ENCODE measurements at places on chromosomes 1 and 21.

DNA sequence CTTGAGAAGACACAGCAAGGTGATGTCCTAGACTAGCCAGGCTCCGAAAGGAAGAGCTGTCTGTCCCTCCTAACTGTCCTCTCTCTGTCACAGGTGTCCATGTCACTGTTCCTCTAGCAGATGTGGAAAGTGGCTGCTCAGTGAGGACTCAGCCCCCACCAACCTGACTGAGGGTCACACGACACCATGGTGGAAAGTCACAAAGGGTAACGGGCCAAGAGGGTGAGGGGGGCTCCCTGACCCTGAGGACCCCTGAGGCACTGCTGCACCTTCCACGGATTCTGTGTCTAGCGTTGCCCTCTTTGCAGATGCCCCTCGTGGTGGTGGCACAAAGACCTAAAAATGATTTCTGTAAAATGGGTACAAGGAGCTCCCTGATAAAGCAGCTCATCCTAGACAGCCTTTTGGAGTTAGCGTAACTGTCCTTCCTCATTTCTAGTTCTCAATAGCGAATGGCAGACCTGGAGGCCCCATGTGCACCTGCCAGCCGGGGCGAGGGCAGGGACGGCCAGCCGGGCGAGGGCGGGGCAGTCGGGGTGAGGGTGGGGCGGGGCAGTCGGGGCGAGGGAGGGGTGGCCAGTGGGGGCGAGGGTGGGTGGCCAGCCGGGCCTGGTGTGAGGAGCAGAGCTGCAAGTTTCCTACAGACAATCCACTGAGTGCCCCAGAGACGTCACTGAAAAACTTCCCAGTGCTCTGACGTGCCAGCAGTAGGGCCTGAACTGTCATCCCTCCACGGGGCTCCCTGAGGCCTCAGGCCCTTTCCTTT lies 23.4 kb downstream of the POFUT2 start:
- no peak for DNase-seq

- no peak for DNase-seq
Measured at GRCh38 chr1:168172250-168172915, 6.4 kb upstream of the TIPRL start.

DNA sequence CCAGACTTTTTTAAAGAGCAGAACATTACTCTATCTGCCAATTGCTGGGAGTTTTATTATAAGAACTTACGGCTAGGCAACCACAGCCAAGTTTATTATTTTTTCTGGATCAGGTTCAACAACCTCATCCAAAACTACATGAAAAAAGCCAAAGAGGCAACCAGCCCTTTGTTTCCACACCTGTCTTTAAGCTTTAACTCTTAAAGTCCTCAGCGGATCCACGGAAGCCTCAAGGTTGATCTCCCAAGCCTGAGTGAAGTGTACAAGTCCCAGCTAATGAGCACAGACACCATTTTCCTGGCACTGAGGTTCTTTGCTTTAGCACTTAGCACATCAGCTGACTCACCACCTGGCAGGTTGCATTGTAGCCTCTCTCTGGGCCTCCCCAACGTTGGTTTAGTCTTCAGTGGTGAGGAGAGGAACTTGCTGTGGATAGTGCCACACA lies 143.1 kb downstream of the TGFBR3 start:
- DNase-seq: no peak

GRCh38 chr1:15848143-15848928 lies 829 bp downstream of the SPEN start:
- peak; percentile 49 for DNase-seq

DNA sequence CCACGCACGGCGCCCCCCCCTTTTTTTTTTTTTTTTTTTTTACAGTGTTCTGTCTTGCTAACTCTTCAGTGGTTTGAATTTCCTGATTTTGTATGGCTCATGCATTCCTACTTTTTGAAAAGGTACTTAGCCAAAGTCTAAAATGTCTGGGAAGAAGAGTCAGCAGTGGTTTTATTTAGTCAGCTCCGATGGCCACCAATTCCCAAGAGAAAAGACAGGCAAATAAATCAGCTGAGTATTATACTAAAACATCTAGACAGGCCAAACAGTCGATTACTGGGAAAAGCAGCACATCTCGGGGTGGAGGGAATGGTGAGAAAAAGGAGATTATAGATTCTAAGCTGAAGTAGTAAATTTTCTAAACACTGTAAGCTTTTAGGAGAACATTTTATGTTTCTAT lies 192.5 kb upstream of the ZRANB2 start:
- no peak for DNase-seq

DNA sequence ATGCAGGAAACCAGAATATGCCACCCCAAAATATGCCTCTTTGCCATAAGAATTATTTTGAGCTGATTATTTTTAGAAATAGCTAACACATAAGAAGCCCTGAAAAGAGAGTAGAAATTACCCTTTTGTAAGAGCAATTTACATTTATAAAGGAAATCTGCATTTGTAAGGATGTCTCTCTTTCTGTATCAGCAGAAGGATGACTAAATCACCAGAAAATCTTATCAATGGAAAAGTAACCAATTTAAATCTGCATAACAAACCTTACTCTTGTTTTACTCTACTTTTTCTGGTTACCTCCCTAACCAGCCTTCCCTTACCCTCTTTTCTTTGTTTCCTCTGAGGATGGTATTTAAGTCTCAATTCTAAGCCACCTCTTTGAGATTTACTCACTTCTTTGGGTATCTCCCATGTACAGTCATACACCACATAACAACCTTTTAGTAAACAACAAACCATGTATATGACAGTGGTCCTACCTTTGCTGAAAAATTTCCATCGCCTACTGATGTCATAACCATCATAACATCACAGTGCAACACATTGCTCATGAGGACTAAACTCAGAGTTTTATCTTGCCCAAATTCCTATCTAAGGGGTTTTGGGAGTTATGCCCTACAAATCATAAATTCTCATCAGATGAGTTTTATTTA lies 126.6 kb upstream of the PLPPR4 start:
- DNase-seq: no peak

DNA sequence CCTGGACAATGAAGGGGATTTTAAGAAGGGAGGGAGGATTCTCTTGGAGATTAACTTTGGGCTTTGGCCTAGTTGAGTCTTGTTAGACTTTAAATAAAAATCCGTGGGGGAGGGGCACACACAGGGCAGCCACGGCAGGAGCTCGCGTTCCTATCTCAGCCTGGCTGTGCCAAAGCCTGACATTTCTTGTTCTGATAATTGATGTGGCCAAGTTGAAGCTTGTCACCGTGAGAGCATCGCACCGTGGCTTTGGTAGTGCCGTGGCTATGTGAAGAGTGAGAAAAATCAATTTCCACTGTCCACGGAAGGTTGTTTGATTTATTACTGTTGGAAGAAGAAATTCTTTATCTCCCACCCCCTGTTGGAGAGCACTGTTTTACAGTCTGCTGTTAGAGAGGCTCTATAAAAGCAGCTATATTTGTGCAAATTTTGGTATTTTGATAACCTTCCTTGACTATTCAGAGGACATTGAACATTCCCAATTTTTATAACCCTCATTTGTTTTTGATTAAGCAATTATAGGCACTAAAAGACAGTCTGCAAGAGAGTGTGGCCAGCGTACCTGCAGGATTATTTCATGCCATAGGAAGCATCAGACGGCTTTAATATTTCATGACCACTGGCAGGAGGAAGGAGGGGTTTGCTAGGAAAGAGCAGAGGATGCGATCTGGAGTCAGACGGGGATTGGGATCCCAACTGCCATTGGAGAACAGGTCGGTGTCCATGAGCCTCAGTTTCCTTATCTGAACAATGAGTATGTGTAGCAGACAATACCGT lies 160.7 kb downstream of the KAZN start:
- no peak for DNase-seq

DNA sequence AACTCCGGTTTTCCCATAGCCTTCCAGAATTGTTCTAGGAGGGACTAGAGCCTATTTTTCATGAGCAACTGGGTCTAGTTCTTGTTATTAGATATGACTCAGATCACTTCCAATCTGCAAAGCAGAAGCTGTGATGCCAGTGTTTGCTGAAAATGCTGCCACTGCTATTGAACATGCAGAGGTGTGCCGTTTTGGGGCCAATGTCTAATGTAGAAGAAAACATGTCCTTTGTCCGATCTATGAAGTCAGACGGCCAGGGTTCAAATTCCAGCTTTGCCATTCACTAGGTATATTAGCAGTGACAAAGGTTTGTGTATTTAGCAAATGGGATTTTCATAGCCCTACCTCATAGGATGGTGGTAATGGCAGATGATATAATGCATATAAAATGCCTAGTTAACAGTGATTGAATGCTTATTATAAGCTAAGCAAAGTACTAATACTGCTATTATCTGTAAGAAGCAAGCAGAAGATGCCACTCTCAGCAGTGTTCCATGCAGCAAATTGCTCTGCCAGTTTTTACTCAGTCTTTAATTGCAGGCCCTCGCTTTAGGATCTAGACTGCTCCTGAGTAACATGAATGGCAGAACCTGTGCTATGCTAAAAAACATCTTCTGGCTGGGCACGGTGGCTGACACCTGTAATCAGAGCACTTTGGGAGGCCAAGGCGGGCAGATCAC lies 40.1 kb upstream of the CXADR start:
- DNase-seq: no peak

DNA sequence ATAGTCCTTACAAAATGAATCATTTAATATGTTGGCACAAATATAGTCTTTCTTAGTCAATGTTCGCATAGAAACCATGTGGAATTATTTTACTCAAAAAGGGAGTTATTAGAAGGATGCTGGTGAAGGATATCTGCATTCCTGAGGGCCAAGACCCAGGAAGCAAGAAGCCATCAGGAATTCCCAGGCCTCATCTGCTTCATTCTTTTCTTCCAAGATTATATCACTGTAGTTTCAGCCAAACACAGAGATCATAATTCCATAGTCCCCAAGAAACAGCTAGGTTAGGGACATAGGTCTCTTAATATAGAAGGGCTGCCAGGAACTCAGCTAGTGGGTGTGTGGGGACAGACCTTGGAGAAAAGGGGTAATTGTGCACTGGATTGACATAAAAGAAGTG lies 28.6 kb upstream of the DISC1 start:
- no peak for DNase-seq

- DNase-seq: no peak
Measured at GRCh38 chr1:228358039-228358763, 48.4 kb downstream of the TRIM11 start.

DNA sequence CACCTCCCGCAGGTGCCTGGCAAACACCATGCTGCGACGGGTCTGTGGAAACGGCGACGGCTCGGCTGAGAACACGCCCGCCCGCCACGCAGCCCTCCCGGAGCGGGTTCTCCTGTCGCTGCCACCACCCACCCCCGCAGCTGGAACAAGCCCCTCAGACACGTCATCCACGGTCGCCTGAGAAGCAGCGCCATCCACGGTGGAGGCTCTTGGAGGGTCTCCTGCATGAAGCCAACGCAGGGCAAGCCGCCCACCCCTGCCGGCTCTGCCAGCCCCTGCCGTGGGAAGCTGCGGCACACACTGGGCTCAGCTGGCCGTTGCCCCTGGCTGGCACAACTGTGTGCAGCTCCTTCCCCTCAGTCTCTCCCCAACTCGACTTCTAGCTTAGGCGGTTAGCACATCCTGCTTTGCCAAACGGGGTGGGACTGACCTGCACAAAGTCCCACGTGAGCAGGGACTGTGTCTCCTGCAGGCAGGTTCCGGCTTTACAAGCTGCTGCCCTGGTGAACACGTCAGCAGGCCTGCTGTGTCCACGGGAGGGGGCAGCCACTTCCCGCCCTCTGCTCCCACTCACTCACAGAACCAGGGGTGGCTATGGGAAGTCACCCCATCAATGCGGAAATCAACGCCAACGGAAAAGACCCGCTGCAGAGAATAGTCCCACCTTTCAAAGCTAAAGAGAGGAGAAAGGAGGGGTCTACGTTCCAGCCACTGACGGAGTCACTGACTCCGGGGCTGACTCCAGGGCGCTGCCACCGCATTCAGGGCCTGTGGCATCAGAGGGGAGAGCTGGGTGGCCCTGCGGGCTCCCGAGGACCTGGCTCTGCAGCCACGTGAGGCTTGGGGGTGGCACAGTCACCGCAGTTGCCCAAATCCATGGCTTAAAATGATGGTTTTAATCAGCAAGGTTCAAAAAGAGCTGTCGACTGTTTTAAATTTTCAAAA lies 10.3 kb downstream of the POFUT2 start:
- DNase-seq: no peak

- no peak for DNase-seq
Measured at GRCh38 chr1:24107462-24108138, 4.3 kb downstream of the MYOM3 start.

DNA sequence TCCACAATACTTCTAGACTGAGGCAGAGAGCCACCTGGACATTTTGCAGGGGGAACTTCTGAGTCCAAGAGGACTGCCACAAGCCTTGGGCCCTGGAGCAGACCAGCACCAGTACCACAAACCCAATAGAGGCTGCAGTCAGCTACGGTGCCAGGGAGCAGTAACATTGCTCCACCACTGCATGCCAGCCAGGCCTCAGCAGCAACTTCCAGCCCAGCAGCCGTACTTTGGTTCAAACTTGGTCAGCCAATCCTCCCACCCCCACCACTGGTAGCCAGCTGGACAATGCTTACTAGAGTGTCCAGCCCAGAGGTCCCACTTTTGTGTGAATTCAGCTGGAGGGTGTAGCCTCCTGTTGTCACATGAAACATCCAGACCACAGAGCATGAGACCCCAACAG lies 107.4 kb downstream of the SLC5A9 start:
- no peak for DNase-seq

DNA sequence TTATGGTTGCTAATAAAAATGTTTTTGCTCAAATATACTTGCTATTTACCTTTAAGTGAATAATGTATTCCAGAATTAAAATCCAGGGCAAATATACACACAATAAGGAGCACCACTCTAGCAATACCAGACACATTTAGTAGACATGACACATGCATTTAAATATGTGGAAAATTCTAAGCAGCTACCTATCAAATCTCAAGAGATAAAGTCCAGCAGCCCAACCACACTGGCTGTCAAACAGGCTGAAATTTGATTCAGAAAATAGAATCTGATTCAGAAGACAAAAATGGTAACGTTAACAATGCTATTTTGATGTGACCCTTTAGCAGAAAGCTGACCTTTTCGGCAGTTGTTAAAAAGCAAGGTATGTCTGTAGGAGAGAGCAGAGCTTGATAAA lies 42.3 kb downstream of the PLEKHO1 start:
- DNase-seq: no peak

DNA sequence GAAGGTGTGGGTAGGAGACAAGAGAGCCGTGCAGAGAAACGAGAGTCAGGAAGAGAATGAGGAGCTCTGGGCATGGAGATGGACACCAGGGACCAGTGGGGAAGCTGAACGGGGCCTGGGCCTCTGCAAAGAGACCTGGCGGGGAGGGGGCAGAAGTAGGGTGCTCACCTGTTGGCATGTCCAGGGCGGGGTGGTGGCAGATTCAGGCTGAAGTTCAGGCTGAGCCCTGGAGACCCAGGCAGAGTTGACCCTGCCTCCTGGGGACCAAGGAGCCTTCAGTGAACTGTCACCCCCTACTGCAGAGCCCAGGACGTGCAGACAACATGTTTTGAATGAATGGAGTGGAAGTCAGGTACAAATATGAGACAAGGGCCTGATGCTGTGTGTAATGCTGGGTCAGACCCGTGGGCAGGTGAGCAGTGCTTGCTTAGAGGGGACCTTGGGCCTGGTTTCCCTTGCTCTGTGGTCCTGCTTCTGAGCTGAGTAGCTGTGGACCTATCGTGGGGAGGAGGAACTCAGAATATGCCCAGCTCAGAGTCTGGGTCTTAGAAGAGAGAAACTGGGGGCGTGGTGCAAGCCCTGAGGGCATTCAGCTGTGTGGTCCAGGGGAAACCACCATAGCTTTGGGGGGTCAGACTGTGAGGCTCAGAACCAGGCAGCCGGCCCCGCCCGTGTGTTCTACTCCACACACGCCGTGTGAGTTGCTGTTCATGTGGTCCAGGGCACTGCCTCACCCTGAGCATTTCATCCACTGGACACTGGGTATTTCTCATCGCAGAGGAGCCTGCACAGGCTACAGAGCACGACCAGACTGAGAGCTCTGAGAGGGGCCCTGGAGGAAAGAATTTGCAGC lies 21.3 kb upstream of the UMODL1 start:
- no peak for DNase-seq

- no peak for DNase-seq
Measured at GRCh38 chr1:155043793-155044192, 7.3 kb upstream of the ADAM15 start.

Data from CD4-positive, alpha-beta T cell treated with Interleukin-17A for 1 hour (primary cell).